ENCODE measurements at places on chromosomes 6 and 20.

DNA sequence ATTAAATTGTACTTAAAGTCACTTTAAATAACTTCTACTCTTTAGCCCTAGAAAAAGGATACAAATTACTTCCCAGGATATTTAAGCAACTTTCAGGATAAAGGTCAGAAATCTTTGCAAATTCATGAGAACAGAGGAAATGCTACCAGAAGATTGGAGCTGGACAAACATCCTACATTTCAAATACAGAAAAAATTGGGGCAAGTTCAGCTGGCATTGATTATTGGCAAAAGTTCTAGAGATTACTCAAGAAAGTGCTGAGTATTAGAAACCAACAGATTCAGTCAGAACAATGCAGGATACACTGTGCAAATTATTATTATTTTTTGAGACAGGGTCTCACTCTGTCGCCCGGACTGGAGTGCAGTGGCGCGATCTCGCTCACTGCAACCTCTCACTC, 6.0 kb downstream of the SLC22A23 start:
- DNase-seq = no peak

DNA sequence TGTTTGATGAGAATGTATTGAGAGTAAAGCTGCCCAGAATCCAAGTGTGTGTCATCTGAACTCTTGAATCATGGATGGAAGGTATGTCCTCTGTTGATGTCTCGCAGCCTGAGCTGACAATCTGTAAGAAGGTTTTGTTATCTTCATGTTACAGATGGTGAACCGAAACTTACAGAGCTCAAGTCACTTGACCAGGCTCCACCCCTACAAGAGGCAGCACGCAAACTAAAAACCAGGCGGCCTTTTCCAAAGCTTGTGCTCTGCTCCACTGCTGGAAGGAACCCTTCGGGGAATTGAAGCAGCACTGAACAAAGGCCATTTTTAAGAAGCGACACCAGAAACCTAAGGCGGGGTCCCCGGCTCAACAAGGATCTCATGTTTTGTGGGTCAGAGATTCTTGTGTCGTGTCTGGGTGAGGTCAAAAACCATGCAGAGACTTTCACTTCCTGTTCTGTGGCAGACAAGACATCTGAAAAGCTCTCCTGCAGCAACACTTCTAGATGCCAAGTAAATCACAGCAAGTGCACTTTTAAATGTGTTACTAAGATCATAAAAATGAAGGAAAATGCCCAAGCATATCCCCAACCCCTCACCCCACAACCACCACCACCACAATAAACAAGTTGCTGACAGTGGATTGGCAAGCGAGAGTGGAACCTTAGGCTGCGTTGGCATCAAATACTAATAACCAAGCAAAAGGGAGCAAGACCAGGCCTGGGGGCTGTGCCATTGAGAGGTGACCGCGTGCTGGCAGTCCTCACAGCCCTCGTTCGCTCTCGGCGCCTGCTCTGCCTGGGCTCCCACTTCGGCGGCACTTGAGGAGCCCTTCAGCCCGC, 27.3 kb downstream of the NQO2 start:
- DNase-seq = no peak

- no peak for DNase-seq
These were observed 6.6 kb upstream of the C20orf202 start for GRCh38 chr20:1196634-1197033.

DNA sequence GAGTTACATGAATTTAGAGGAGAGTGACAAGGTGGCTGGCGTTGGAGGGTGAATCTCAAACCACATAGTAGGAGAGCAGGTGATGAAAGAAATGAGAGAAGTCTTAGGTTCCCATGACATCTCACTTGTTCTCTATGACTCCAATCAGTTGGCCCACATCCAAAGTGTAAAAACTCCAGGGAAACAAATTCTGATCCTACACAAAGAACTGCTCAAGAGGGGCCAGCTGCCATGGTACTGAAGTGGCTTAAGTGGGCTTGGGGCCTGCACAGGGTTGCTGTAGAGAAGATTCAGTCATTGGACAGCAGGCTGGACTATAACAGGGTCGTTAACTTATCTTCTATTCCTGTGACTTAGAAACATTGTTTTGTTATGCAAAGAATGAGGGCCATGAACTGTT, 7.6 kb upstream of the ADGRF4 start:
- DNase-seq = no peak

- DNase-seq = no peak
These were observed 996.8 kb downstream of the KIF16B start for GRCh38 chr20:15576411-15576810.

- DNase-seq = no peak
These were observed 37.9 kb upstream of the CCDC167 start for GRCh38 chr6:37537548-37537947.

- no peak for DNase-seq
These were observed 139.2 kb downstream of the BACH2 start for GRCh38 chr6:90157441-90157840.

DNA sequence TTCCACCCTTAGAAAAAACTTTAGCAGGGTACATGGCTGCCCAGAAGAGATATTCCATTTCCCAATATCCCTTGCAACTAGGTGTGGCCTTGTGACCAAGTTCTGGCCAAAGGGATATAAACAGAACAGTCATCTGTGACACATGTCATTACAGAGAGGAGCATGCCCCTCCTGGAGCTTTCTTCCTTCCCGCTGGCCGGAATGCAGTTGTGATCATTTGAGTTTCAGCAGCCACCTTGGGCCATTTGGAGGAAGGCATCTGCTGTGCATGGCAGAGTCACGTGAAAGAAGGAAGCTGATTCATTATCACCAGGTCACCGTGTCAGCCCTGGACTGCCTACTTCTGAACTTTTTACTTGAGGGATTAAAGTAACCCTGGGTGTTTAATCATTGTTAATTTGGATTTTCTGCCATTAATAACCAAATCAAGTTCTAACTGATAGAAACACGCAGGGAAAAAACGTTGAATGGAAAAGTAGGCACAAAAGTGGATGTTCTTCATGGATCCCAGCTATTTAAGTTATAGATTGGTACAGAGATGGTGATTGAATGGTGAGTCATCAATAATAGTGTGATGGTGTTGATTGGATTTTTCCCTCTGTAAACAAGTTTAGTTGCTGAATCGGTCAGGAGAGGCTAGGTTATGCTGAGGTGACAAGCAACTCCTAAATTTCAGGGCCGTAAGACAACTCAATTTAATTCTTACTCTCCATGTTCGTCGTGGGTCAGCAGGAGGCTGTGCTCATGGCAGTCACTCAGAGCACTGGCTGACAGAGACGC, 80.7 kb upstream of the CCDC167 start:
- DNase-seq = no peak

DNA sequence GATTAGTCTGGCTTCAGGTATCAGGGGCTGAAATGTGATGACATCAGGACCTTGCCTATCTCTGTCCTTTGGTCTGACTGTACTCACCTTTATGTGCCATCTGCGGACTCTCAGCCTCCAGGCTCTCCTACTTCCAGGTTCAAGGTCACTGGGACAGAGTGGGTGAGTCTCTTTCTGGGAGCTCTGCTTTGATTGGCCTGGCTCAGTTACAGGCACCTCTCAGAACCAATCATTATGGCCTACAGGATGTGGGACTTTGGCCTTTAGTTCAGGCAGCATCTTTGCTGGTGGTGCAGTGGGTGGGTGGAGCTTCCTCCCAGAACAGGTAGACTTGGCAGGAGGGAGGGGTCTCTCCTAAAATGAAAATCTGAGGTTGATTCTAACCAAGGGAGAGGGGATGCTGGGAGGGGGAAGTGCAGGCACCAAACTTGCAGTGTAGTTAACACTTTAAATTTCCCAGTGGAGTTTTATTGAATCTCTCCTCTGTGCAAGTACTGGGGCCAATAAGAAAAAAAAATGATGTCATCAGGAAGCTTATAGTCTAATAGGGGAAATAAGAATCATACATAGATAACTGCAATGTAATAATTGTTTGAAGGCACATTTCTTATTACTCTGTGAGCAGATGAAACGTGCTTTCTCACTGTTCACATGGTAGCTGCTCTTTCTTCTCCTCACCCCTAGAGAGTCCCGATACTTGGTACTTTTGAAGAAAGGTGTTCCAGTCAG, 53.4 kb downstream of the SLC24A3 start:
- peak; percentile 69 for DNase-seq

DNA sequence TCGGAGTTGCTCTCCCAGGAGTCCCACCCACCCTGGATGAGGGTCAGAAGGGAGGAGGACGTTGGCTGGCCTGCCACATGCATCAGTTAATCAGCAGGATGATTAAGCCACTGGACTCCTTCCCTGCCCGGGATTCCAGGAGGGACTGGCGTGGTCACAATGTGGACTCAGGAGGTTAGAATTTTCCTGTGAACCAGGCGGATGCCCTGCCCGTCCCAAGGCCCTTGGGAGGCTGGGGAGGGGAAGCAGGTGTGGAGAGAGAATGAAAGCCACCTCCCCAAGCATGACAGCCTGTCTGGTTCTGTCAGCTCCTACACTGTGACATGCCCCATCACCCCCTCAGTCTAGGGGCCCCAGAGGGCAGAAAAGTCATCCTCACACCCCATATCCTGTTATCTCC, 11.6 kb upstream of the ITPR3 start:
- DNase-seq = no peak

- DNase-seq = no peak
These were observed 261.8 kb downstream of the ADGB start for GRCh38 chr6:146860583-146860982.

GRCh38 chr6:170030284-170030815, 260.5 kb downstream of the DLL1 start:
- peak; percentile 1 for DNase-seq

GRCh38 chr6:17032590-17032987, 69.3 kb upstream of the STMND1 start:
- DNase-seq = no peak

- no peak for DNase-seq
These were observed 58.1 kb downstream of the VSTM2L start for GRCh38 chr20:37961066-37961465.

GRCh38 chr20:61621035-61621730, 369.1 kb downstream of the CDH4 start:
- no peak for DNase-seq

GRCh38 chr20:14441201-14441600, 103.8 kb upstream of the FLRT3 start:
- no peak for DNase-seq
